ENCODE measurements at places on chromosomes 4 and X. TPM values are rescaled to one million over a fixed set of nuclear protein-coding genes. Genes with fewer than 3 reads are reported as not detected.

LRPAP1 gene
- 150 TPM for total RNA-seq

CYSLTR1 gene
- 1.5 TPM for total RNA-seq

NPY2R gene
- total RNA-seq, result not detected

PABPC5 gene
- total RNA-seq, result 0.44 TPM

TNIP3 gene
- total RNA-seq, result 2.7 TPM

NEIL3 gene
- 5.8 TPM for total RNA-seq

ZFYVE28 gene
- total RNA-seq, result 5.3 TPM
